ENCODE measurements at places on chromosomes 5 and 9.
A peak's percentile ranks its signal among the peaks of the same experiment; 100 is the strongest.

- peaks cover 31% of the 10 kb centered on the region for H3K27me3 ChIP-seq
- H3K4me1 ChIP-seq, result peaks cover 36% of the 10 kb centered on the region
- peak; percentile 41 for DNase-seq
- H3K36me3 ChIP-seq, result peaks cover 10% of the 10 kb centered on the region
Measured at GRCh38 chr9:110048976-110049698, 158.8 kb downstream of the C9orf152 start.

GRCh38 chr5:83568186-83568585 lies 96.6 kb downstream of the VCAN start:
- peaks cover 27% of the 10 kb centered on the region for H3K27me3 ChIP-seq
- H3K36me3 ChIP-seq, result no peaks in the 10 kb centered on the region

DNA sequence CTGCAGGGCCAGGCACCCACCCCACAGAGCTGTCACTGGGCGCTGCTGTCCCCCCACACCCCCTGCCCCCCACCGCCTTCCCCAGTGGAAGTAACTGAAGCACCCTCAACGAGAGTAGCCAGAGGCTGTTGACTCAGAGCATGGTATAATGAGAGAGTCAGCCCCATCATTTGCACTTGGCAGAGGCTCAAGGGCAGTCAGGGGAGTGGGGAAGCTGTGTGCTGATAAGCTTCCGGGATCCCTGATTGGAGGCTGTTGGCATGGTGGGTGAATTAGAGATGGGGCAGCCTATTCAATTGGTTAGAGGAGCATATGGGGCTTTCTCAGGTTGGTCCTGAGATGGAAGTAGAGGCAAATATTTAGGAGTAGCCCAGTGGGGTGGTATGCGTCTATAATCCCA lies 77.1 kb upstream of the GOLM1 start:
- H3K4me1 ChIP-seq, result no peaks in the 10 kb centered on the region
- DNase-seq, result no peak
- H3K27me3 ChIP-seq, result no peaks in the 10 kb centered on the region
- H3K4me3 ChIP-seq, result no peak overlapping the region

DNA sequence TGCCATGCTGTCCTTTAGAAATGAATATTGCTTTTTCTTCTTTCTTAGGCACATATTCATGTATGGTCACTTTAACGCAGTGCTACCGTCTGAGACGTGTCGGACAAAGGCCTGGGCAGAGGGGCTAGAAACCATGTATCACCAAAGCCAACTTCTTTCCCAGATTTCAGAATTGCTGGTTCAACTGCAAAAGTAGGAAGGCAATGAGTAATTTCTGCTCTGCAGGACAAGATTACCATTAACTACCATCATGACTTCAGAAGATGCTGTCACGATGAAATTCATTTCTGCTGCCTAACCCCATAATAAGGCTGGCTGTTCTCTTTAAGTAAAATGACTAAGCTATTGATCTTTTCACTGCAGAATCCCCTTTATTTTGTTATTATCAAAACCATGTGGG lies 306.7 kb downstream of the PDE4D start:
- no peak overlapping the region for H3K4me3 ChIP-seq
- peaks cover 13% of the 10 kb centered on the region for H3K27me3 ChIP-seq
- H3K27ac ChIP-seq, result no peak overlapping the region

- H3K27ac ChIP-seq, result no peak overlapping the region
- no peak for DNase-seq
- no peaks in the 10 kb centered on the region for H3K27me3 ChIP-seq
- H3K36me3 ChIP-seq, result no peaks in the 10 kb centered on the region
Measured at GRCh38 chr5:7606840-7607465, 211.0 kb downstream of the ADCY2 start.

All from activated CD8-positive, alpha-beta memory T cell treated with anti-CD3 and anti-CD28 coated beads, Interleukin-2, amount 10 ng/mL, durations not matched to agents 7 days and 5 days (primary cell).